ENCODE measurements at places on chromosomes 11 and 22.

DNA sequence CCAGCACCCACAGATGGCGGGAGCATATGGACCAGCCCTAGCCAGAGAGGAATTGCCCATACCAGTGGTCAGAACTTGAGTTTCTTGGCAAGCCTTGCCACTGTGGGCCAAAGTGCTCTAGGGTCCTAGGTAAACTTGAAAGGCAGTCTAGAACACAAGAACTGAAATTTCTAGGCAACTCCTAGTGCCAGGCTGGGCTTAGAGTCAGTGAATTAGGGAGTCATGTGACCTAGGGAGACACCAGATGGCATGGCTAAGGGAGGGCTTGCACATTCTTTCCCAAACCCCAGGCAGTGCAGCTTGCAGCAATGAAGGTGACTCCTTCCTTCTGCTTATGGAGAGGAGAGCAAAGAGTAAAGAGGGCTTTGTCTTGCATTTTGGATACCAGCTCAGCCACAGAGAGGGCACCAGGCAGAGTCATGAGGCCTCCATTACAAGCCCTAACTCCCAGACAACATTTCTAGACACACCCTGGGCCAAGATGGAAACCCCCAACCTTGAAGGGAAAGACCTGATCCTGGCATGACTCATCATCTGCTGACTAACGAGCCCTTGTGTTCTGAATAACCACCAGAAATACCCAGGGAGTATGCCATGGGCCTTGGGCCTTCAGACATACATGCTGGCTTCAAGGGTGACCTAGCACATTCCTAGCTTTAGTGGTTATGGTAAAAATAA, 19.2 kb upstream of the OR56A3 start:
- no peak for DNase-seq

DNA sequence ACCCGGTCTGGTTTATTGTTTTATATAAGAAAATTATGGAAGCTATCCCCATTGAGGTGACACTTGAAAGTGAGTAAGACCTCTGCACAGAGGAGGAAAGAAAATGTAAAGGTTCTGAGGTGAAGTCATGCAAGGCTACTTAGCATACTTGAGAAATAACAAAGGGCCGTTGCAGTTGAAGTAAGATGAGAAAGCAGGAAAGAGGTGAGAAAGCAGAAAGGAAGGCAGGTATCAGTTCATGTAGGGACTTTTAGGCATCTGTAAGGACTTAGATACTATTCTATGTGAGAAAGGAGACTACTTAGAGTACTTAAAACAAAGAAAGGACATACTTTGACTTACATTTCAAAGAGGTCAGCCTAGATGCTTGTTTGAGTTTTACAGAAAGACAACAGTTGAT, 84.7 kb downstream of the CASP12 start:
- DNase-seq, result no peak

DNA sequence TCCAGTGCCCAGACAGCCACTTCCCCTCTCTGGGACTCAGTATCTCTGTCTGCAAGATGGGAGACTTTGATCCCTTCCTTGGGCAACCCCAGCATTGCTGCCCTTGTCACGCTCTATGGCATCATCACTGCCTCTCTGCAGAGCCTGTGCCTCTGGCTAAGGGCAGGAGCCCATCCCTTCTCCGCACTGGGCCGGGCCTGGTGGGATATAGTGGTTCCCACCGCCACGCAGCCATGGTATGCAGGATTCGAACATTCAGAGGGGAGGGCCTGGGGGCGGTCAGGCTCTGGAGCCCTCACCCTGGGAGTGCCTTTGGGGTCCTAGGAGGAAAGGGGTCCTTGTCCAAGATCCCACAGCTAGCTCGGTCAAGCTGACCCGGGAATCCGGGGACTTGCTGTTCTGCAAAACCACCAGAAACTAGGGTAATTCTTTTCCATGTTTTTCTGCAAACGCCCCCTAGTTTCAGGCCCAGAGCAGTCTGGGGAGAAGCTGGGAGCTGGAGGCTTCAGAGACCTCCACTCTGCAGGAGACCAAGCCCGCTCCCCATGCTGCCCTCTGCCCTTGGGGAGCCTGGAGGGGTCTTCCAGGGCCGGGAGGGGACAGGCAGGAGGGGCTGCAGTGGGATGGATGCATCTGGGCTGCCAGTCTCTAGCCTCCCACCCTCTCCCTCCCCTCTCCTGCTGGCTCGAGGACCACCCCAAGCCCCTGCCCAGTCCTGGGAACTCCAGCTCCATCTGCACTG, 24.4 kb upstream of the CBX7 start:
- no peak for DNase-seq

DNA sequence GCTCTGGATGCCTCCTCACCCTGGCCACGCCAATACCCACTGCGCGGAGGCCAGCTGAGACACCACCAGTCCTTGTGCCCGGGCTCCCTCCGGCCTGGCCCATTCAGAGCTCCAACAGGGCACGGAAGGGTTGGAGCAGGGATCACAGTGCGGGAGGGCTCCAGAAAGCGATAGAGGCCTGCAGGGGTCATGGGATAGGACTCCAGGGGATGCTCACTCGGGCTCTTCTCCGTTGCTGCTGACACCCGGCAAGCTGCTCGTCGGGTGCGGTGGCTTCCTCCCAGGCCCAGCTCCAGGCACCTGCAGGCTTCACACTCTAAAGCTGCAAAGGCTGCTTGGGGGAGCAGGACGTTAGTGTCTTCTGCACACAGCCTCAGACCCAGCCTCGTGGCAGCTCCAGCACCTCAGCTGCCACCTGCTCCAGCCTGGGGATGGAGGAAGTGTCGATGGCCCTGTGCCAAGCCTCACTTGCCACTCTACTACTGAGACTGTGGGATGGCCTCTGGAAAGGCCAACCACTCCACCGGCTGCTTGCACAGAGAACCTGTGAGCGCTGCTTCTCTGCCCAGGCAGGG, 10.6 kb downstream of the WNT7B start:
- peak; percentile 62 for DNase-seq

- no peak for DNase-seq
Observed at GRCh38 chr11:124768914-124769313, 6.8 kb upstream of the ESAM start.

DNA sequence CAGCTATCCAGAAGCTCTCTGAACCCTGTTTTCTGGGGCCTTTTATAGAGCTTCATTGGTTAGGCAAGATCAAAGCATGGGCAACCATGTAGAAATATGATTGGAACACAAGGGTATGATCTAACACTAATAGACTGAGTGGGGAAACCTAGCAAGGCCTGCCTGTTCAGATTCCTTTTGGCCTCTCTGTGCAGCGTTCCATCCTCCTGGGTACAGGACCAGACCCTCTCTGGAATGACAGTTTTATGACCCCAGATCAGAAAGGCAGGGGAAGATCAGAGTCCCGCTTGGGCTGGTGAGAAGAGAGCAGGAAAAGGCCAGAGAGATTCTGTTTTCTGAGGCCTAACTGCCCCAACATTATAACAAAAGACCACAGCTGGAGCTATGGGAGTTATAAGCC, 36.7 kb upstream of the VWA5A start:
- DNase-seq, result no peak

DNA sequence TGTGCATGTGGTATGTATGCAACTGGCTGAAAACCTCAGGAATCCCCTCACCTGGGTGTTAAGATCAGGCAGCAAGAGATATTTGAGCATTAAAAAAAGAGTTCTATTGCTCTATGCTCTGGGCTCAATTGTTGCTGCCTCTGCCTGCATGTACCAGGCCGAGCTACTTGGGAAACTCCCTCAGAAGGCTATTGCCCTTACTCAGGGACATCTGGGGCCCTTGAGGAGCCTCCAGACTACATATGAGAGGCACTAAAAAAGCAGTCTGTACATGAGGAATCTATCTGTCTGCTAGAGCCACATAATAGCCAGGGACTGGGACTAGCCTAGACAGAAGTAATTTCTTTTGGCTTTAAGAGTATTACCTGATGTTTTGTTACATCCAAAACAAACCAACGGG, 120.1 kb downstream of the SWAP70 start:
- no peak for DNase-seq

- no peak for DNase-seq
Observed at GRCh38 chr11:80970037-80970436, 1529.2 kb upstream of the TENM4 start.

DNA sequence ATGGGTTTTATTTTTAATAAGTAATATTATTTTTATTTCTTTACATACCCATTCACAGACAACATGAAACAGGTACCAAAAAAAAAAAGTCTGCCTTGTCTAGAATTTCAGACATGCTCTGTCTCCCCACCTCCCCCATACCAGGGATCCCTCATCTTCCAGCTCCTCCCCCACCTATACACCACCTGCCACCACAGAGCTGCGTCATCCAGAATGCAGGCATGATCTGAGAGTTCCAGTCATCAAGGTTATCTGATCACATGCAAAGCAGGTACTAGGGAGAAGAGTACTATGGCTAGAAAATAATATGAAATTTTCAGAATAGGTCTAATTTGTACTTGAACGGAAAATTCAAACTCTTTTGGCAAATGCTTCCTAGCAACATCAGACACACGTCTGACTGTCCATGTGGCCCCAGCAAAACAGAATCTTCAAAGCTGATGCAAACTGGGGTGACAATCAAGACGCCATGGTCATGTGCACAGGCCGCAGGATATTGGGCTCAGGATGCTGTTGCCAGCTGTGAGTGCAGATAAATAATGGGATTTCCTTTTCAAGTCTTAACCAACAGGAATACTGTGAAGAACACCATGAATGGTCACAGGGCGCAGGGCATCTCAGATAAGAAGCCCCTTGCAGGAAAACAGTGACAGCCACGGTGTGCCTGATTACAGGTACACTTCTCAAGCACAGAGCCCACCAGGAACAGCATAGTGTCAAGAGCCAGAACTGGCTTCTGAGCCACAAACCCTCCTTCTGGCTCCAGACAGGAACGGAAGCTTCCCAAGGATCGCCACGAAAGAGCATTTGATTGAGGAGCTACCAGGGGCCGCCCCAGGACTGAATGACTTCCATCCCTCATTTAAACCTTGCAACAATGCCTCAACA, 169.5 kb downstream of the EFCAB6 start:
- no peak for DNase-seq

GRCh38 chr11:107044503-107044902, 26.2 kb upstream of the GUCY1A2 start:
- DNase-seq, result no peak

DNA sequence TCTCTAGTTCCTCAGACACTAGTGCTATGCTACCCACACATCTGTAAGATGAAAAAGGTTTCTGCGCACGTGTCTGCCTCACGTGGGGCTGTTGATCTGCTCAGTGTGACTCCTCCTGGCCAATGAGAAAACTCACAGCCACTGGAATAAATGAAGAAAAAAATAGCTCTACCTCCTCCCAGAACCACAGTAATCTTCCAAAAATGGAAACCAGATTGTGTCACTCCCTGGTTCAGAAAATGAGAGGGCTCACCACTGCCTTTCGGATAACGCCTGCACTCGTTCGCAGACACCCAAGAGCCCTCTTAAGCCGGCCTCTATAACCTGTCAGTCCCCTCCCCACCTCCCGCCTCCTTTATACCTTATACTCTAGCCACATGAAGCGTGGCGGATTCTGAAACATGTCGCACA, 5.1 kb downstream of the APBB1 start:
- no peak for DNase-seq

DNA sequence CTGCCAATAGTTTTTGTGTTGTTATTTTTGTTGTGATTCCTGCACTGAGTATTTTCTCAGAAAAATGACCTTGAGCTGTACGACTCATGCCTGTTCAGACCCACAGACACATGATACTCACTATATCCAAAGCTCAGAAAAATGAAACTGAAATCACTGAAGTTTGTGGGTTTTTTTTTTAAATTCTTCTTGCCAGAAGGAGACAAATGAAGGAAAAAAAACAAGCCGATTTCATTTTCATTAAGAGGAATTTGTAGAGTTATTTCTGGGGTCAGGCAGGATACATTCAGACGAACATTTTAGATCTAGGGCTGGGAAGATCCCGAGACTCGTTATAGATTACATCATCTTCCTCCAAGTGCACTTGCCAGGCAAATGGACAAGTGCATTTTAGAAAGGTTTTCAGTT, 60.4 kb downstream of the BMAL1 start:
- DNase-seq, result no peak

GRCh38 chr22:19590696-19591095, 66.5 kb upstream of the CLDN5 start:
- DNase-seq, result no peak

DNA sequence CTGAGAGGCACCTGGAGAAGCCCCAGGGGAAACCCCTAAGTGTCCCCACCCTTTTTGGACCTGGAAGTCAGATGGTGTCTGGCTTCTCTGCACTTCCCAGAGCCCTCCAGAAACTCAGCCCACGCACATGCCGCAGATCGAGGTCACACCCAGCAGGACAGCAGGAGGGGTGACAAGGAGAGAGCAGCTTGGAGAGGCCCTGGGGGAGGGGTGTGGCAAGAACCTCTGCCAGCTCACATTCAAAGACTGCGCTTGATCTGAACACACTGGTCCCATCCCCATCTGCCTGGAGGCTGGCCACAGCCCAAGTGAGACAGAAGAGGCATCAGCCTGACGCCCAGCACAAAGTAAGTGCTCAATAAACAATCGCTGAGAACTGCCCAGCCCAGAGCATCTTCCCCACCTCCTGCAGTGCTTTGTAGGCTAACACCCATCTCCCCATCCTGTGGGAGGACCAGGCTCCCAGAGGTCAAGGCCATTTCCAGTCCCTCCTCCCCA, 21.4 kb downstream of the TMPRSS6 start:
- DNase-seq, result no peak

- no peak for DNase-seq
Observed at GRCh38 chr11:68827733-68828132, 14.0 kb downstream of the CPT1A start.

DNA sequence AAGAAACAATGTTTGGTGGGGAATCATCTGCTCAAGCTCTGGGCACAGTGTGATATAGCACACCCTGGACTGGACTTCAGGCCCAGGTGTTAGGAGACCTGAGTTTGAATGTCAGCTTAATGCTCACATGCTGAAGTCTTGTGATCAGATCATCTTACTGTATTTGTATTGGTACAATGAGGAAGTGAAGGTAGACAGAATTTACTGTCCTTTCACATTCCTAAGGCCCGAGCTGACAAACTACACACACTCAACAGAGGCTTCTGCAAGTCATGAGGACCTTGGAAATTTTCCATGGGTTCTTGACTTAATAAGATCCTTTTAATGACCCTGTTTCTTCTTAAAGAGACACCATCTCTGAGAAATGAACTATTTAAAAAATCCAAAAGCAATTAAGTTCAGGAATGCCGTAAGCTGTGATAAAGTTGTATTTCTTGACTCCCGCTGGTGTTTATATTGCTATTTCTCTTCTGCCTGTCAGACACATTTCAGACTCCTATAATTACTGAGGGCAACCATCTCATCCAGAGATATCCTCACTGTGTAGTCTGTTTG, 802.0 kb downstream of the DLG2 start:
- DNase-seq, result no peak
